ENCODE measurements at places on chromosomes 3 and 15. TPM values are rescaled to one million over a fixed set of nuclear protein-coding genes. Genes with fewer than 3 reads are reported as not detected.

GRCh38 chr3:169966951-169967915, 626 bp downstream of the SEC62 start:
- no peaks in the 10 kb centered on the region for H3K27me3 ChIP-seq
- DNase-seq: no peak
- peak overlapping the region; percentile 96 for H3K4me3 ChIP-seq

GRCh38 chr15:101561584-101561906, 72.0 kb upstream of the PCSK6 start:
- DNase-seq: no peak
- H3K27me3 ChIP-seq: no peaks in the 10 kb centered on the region
- no peaks in the 10 kb centered on the region for H3K36me3 ChIP-seq
- H3K4me1 ChIP-seq: no peaks in the 10 kb centered on the region
- no peak overlapping the region for H3K4me3 ChIP-seq

DNA sequence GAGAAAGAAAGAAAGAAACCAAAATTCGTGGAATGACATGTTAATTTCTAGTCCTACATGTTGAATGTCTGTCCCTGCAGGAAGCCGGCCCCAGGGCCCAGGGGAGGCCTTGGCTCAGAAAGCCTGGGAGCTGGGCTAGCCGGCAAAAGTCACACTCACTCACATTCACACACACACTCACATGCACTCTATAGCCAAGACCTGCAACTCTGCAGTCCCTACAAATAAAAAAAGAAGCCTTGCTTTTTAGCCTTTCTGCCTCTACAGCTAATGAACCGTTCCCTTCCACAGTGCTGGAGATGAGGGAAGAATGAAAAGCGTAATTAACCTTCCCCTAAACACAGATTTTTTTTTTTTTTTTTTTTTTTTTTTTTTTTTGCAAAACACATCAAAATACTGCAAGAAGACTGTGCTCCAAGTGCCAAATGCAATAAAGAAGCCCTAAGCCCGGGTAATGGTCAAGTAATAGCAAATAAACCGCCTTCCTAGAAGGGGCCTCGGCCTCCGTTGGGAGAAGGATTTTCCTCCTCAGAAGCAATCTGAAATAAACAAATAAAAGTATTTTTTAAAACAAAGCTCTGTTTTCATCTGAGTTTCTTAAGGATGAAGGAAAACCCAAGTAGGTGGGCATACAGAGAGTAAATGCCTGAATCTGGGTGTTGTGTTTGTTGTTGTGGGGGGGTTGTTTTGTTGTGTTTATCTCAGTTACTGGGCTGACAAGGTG, 4.3 kb downstream of the MECOM start:
- H3K27ac ChIP-seq: peak overlapping the region; percentile 81
- no peaks in the 10 kb centered on the region for H3K4me1 ChIP-seq
- H3K4me3 ChIP-seq: peak overlapping the region; percentile 84
- peaks cover 20% of the 10 kb centered on the region for H3K27me3 ChIP-seq
- no peaks in the 10 kb centered on the region for H3K36me3 ChIP-seq
- DNase-seq: peak; percentile 51

DNA sequence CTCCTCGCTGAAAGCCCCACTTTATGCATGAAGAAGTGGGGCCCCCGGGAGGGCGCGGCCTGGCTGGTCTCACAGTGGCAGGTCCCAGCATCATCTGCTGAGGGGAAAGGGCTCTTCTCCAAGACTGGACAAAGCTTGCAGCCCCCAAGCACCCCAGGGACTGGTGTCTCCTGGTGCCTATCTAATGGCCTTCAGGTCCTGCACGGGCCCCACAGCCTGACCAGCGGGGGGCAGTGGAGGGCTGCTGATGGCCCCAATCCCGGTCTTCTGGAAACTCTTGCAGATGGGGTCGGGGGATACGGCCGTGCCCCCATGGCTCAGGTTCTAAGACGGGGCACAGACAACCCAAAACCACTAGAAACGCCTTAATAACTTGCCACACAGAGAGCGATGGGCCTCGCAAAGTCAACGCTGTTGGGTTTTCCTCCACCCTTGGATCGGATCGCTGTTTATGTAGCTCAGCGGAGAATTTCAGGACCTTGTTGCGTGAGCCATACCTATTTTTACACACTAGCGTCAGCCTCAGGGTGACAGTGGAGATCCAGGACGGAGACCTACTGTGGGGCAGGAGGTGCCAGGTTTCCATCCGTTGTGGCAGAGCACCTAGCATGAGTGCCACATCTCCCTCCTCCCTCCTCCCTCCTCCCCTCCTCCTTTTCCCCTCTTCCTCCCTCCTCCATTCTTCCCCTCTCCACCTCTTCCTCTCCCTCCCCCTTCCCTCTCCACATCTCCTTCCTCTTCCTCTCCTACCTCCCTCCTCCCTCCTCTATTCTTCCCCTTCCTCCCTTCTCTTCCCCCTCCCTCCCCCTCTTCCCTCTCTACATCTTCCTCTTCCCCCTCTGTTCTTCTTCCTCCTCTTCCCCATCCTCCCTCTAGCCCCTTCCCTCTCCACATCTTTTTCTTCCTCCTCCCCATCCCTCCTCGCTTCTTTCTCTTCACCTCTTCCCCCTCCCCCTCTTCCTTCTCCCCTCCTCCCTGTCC, 79.3 kb upstream of the ALDH1L1 start:
- no peaks in the 10 kb centered on the region for H3K36me3 ChIP-seq
- H3K4me3 ChIP-seq: no peak overlapping the region
- DNase-seq: no peak
- no peak overlapping the region for H3K27ac ChIP-seq
- peaks cover 3% of the 10 kb centered on the region for H3K4me1 ChIP-seq
- no peaks in the 10 kb centered on the region for H3K27me3 ChIP-seq

DNA sequence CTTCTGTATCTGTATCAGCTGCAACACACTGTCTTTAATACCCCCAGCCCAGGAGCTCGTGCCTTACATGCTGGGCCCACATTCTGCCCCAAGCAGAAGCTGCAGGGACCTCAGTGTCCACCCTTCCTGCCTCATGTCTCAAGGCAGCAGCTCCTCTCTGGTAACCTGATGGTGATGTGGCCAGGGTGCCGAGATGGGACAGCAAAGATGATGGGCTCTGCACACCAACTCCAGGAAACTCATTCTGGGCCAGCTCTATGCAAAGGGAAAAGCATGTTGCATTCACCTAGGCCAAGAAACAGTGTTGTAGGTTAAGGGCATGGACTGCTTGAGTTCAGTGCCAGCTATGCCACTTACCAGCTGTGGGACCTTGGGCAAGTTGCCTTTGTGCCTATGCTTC, 79.5 kb upstream of the PRR23C start:
- H3K4me3 ChIP-seq: no peak overlapping the region
- no peaks in the 10 kb centered on the region for H3K27me3 ChIP-seq
- no peak overlapping the region for H3K27ac ChIP-seq
- no peak for DNase-seq

DNA sequence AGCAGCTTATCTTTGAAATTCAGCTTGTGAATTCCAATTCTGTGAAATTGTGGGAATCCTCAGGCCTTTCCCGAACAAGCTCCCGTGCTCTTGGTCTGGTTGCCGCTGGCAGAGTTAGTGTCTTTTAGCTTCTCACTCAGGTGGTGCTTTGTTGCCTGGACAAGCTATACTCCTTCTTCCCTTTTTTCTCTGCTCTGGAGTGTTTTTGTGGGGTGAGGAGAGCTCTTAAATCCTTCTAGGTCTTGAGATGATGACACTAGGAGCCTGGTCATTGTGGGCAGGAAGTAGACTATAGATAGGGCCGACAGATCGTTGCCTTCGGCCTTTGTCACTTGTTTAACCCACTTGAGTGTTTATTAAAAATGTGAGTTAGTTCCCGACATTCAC, 93.8 kb downstream of the SLCO3A1 start:
- no peaks in the 10 kb centered on the region for H3K36me3 ChIP-seq
- no peaks in the 10 kb centered on the region for H3K27me3 ChIP-seq
- H3K4me1 ChIP-seq: peaks cover 39% of the 10 kb centered on the region
- no peak for DNase-seq
- peak overlapping the region; percentile 19 for H3K27ac ChIP-seq

GRCh38 chr3:178420033-178420432, 116.2 kb upstream of the KCNMB2 start:
- H3K4me1 ChIP-seq: no peaks in the 10 kb centered on the region
- no peak overlapping the region for H3K27ac ChIP-seq
- H3K36me3 ChIP-seq: no peaks in the 10 kb centered on the region
- no peak for DNase-seq

GRCh38 chr3:178205740-178206139, 330.5 kb upstream of the KCNMB2 start:
- H3K27ac ChIP-seq: no peak overlapping the region
- H3K4me1 ChIP-seq: no peaks in the 10 kb centered on the region
- H3K36me3 ChIP-seq: no peaks in the 10 kb centered on the region
- no peak overlapping the region for H3K4me3 ChIP-seq
- no peak for DNase-seq
- H3K27me3 ChIP-seq: no peaks in the 10 kb centered on the region

- H3K4me1 ChIP-seq: peaks cover 4% of the 10 kb centered on the region
- no peak overlapping the region for H3K27ac ChIP-seq
- H3K36me3 ChIP-seq: peaks cover 21% of the 10 kb centered on the region
- no peak overlapping the region for H3K4me3 ChIP-seq
- DNase-seq: peak; percentile 91
Observed at GRCh38 chr15:65101411-65101890, 13.5 kb downstream of the UBAP1L start.

- no peak for DNase-seq
- H3K4me1 ChIP-seq: peaks cover 3% of the 10 kb centered on the region
- no peaks in the 10 kb centered on the region for H3K36me3 ChIP-seq
- no peaks in the 10 kb centered on the region for H3K27me3 ChIP-seq
- H3K4me3 ChIP-seq: no peak overlapping the region
Observed at GRCh38 chr3:120683671-120684301, 1.7 kb upstream of the HGD start.

- no peaks in the 10 kb centered on the region for H3K27me3 ChIP-seq
- no peaks in the 10 kb centered on the region for H3K4me1 ChIP-seq
- no peak for DNase-seq
- peak overlapping the region; percentile 23 for H3K27ac ChIP-seq
- H3K36me3 ChIP-seq: peaks cover 8% of the 10 kb centered on the region
Observed at GRCh38 chr3:114080201-114080600, 23.7 kb downstream of the QTRT2 start.

DNA sequence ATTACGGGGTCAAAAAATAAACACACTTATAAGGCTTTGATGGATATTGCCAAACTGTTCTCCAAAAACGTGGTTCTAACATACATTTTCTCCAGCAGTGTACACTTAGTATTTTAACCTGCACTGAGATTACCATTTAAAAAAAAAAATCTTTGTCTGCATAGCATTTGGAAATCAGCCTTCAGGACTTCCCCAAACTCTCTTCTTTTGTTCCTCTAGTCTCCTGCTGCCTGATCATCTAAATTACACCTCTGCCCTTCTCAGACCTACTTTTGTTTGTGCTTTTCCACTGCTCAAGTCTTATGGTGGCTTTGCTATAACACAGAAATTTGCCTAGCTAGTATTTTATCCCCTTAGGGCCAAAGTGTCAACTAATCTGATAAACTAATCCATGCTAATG, 3.8 kb downstream of the NCEH1 start:
- H3K4me1 ChIP-seq: peaks cover 3% of the 10 kb centered on the region
- H3K36me3 ChIP-seq: no peaks in the 10 kb centered on the region
- no peak for DNase-seq
- no peak overlapping the region for H3K4me3 ChIP-seq

The CHRNA7 gene
- total RNA-seq: 1.6 TPM

The SLC15A2 gene
- total RNA-seq: 21.8 TPM

The GRK7 gene
- not detected for total RNA-seq

The PDIA5 gene
- total RNA-seq: 27.9 TPM

The CYP1A2 gene
- not detected for total RNA-seq

All from kidney (tissue), 22 donors.